ENCODE measurements at places on chromosomes 11 and 22.

- no peak for DNase-seq
Observed at GRCh38 chr11:9905501-9905951, 241.6 kb downstream of the SWAP70 start.

DNA sequence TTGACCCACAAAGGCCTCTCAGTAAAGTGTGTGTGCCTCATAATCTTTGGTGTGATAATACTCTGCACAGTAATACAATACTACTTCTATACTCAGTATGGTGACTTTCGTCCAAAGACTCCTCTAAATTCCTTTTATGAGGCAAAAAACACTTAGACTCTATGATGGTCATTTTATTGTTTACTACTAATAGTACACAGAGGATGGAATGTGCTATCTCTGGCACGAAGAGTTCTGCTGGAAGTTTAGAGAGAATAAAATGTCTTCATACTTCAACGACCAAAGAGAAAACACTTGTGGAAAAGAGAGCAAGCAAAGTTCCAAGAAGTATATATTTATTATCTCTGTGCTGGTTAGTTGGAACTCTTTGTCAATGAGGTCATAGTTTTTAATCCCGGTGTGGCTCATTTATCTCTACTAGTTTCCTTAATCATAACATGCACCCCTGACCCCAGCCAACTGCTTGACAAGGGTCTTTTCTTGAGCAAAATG, 7.5 kb upstream of the CSTF3 start:
- no peak for DNase-seq

DNA sequence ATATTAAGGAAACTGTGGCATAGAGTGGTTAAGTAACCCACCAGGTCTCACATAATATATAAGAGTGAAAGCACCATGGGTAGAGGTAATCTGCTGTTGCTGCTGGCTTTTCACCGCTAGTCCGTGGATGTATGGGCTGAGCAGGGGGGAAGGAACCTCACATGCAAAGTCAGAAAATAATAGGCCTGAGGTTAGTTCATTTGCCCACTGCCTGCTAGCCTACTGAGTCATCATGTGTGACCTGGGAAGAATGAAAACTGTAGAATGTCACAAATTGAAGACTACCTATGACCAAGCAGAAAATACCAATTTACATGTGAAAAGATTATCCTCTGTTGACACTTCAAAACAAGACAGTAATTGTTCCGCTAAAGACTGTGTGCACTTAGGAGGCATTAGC, 560.1 kb upstream of the FAT3 start:
- no peak for DNase-seq

GRCh38 chr11:131833366-131833765, 463.0 kb downstream of the NTM start:
- no peak for DNase-seq

DNA sequence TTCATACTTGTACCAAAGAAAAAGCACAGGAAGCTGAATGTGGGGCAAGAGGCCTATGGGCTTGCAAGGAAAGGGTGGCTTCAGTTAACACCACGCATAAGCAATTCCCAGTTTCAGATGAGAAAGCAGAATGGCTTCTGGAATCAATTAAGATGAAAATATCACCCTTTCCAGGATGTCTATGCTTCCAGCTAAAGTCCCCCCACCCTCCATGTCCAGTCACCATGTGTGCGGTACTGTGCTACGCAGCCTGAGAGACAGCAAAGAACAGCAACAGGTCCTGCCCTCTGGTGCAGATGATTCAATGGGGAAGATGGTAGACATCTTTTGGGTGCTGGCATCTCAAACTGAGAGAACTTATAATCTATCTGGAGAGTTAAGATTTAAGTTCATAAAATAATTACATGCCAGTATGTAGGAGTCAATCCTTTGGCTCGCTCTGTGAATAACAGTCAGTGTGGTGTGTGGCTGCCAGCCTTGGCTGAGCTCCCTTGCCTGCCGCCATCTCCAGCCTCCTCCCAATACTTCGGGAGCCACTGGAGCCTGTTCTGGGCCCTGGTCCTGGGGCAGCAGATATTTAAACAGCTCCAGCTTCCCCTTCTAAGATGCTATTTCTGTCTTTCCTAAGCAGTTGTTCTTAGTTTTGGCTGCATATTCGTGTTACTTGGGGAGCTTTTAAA, 44.5 kb downstream of the ME3 start:
- DNase-seq, result no peak

- no peak for DNase-seq
Observed at GRCh38 chr11:119806064-119806915, 77.3 kb upstream of the NECTIN1 start.

DNA sequence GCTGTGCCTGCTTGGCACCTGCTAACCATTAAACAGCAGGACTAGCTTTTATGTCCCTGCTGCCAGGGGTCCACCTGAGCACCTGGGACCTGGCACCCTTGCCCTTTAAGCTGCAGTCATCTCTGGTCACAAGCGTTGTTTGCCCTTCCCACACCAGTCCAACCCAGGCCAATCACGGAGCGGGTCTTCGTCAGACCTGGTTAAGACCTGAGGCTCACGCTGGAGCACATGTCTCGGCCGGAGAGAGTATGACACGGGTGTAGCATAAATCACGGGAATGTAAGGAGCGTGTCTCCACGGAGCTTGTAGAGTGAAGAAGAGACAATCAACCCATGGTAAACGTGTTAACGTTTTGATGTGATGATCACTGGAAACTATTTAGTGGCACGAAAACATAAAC, 847.3 kb downstream of the BRD1 start:
- no peak for DNase-seq

- DNase-seq, result no peak
Observed at GRCh38 chr11:95289378-95290101, 58.5 kb upstream of the SESN3 start.

GRCh38 chr22:48753752-48754517, 1073.7 kb downstream of the BRD1 start:
- no peak for DNase-seq

- DNase-seq, result no peak
Observed at GRCh38 chr22:49153921-49154320, 673.8 kb downstream of the BRD1 start.

DNA sequence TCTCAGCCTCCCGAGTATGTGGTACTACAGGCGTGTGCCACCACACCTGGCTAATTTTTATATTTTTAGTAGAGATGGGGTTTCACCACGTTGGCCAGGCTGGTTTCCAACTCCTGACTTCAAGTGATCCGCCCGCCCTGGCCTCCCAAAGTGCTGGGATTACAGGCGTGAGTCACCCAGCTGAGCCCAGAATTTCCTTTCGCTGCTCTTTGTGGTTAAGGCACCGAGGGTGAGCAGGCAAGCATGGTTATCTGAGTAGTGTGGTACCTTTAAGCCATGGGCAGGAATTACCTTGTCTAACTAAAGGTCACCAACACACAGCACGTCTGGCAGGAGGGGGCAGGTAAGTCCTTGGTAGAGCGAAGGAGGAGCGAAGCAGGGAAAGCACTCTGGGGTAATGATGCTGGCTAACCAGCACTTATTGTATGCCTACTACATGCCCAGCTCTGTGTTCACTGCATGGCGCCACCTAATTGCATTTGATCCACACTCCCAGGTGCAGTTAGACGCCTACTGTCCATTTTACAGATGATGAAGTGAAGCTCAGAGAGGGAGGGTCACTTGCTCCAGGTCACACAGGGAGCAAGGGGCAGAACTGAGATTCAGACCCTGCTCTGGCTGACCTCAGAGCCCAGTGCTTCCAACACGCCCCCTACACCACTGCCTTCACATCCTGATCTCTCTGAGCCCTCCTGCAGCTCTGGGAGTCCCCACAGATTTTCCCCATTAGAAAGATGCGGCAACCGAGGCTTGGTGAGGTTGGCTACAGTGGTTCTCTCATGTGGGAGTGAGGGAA, 45.7 kb downstream of the TRIOBP start:
- no peak for DNase-seq

- no peak for DNase-seq
Observed at GRCh38 chr11:120858740-120859139, 165.2 kb upstream of the TBCEL start.

DNA sequence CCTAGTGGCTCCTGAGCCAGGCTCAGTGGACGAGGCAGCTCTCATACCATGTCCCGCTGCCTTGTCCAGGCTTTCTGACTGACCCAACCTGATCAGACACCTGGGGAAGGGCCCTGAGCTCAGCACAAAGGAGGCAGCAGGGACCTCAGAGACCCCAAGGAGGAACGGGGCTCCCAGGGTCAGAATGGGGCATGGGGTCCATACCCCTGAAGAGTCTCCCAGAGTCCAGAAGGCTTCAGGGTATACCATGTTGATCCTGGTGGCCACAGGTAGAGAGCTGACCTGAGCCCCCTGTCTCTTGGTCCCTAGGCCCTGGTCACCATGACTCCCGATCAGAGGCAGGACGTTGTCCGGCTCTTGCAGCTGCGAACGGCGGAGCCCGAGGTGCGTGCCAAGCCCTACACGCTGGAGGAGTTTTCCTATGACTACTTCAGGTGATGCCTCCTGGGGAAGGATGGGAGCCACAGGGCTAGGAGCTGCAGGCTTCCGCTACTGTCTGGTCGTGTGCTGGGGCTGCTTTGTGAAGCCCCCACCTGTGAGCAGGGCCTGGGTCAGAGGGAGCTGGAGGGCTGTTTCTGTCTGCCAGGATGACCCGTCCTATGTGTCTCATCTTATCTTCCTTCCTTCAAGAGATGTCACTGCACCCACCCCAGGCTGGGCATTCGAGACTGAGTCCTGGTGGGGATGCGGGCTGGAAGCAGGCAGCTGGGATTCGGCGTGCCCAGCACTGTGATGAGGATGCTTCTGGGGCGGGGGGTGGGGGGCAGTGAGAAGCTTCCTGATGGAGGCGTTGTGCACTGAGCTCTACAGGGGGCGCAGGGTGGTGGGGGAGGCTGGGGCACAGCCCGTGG, 74.2 kb downstream of the MYO7A start:
- DNase-seq, result no peak

DNA sequence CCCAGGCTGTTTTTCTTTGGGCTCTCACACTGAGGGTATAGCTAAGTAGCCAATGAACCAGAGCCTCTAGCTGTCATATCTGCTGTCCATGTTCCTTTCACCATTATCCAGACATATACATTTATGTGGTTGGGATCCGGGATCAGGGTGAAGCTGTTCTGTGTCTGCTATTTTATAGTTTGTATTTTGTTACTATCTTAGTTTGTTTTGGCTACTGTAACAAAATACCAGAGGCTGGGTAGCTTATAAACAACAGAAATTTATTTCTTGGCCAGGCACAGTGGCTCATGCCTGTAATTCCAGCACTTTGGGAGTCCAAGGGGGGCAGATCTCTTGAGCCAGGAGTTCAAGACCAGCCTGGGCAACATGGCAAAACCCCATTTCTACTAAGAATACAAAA, 40.5 kb upstream of the CABP7 start:
- no peak for DNase-seq

DNA sequence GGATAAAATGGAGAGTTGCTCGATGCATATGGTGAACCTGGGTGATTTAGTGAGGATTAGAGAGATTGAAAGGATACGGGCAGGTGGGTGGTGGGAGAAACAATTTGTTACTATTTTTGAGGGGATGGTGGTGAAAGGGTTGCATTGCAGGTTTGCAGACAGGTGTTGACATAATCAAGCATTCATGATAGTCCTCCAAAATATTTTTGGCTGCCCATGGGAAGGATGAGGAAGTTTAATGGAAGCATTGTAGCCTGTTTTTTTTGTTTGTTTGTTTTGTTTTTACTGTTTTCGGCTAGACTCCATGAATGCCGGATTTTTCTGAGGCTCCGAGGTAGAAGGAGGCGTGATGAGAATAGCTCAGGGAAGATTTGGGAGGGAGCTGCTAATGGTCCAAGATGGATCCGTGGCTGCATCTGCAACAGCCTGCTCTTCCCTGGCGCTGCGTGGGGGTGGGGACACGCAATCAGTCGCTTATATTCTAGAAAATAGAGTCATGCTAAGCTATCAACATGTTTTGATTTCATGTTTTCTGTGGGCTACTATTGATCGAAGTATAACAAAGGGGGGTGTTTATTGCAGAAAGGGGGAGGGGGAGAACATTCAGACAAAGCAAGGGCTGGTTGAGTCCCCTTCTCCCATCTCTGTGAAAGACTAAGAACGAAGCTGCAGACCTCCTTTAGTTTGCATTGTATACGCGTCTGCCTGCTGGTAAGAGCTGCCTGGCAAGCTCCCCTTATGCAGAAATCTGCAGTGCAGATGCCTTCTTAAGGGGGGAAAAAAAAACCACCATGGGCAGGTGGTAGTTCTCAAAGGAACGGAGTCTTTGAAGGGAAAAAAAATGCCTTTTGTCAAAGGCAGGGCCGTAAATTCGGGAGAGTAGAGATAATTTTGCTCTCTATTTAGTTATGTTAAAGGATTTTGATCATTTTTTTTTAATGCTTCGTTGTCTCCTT, 1.0 kb downstream of the RTN3 start:
- no peak for DNase-seq

DNA sequence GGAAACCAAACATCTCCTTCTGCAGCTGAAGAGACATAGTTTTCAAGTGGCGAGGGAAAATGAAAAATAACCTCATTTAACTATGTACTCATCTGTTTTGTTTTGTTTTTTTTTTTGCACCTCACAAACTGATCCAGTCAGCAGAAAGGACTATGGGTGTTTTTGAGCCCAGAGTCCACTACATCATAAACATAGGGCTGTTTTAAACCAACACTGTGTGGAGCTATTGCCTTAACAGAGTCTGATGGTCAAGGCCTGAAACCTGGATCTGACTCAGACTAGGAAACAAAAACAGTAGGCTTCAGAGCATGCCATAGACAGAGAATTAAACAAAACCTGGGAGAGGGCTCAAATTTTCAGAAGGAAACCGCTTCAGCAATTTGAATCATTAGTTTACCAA, 99.3 kb upstream of the FSHB start:
- DNase-seq, result no peak
